Activated CD4-positive, alpha-beta T cell treated with anti-CD3 and anti-CD28 coated beads, Interleukin-2, amount 50 U/mL, for 16 hours (primary cell): ENCODE measurements at places on chromosomes 7 and 10.

- no peak for DNase-seq
Measured at GRCh38 chr7:16758631-16759611, 5.4 kb downstream of the TSPAN13 start.

GRCh38 chr7:88115258-88115796 is 104.5 kb downstream of the SRI start:
- no peak for DNase-seq

GRCh38 chr10:77311186-77311585 is 326.4 kb downstream of the KCNMA1 start:
- no peak for DNase-seq

DNA sequence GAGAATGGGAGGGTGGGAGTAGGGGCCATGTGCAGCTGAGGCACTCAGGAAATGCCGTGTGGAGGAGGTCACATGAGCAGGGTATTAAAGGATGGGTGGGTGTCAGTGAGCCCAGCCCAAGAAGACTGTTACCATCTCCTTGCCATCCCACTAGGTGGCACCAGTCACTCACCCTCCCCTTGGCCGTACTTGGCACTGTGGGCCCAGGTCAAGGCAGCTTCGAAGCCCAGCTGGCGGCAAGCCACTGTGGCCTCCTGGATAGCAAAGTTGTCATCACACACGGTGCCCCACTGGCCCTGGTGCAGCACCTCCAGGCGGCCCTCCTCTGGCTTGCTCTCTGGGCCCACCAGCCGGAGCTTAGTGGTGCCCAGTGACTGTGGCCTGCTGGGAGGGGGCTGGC is 5.4 kb downstream of the LOXL4 start:
- DNase-seq = peak; percentile 25

GRCh38 chr10:101216207-101217043 is 12.8 kb downstream of the LBX1 start:
- DNase-seq = no peak
